C1 segment of cervical spinal cord (tissue), 14 donors: ENCODE measurements at places on chromosomes 3 and 15.

- no peak for DNase-seq
Measured at GRCh38 chr3:182259579-182259978, 533.7 kb upstream of the ATP11B start.

DNA sequence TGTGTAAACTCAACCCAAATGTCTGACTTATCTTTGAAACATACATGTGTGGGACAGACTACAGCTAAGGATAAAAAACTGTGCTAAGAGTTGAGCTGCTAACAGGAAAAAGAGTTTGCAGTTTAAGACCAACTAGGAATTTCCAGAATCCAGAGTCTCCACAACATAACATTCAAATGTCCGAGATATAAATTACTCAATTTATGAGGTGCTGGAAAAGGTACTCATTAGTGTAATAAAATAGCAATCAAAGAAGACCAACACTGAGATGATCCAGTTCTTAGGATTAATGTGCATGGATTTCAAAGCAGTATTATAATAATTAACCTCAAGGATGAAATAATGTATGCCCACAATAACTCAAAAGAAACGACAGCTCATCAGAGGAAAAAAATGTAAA lies 426.5 kb upstream of the KCNMB2 start:
- DNase-seq, result no peak

- DNase-seq, result no peak
Measured at GRCh38 chr3:150531775-150532174, 14.5 kb downstream of the SERP1 start.

DNA sequence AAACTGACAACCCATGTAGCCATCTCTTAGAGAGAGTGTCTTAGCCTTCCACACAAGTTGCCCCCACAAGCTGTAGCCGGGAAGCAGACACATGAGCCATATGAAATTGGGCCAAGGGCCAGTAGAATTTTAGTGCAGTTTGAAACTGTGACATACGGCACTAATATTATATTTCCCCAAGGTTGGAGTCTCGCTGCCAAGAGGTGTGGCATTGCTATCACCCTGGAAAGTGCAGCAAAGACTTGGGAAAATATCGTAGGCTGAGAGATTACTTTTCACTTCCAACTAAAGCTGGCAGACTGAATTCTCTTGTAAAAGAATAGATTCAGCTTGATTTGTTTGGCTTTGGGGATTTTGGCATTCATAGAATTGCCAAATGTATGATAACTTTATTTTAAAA lies 89.2 kb downstream of the ECT2 start:
- no peak for DNase-seq

- DNase-seq, result no peak
Measured at GRCh38 chr15:74192751-74193150, 9.8 kb downstream of the STRA6 start.

DNA sequence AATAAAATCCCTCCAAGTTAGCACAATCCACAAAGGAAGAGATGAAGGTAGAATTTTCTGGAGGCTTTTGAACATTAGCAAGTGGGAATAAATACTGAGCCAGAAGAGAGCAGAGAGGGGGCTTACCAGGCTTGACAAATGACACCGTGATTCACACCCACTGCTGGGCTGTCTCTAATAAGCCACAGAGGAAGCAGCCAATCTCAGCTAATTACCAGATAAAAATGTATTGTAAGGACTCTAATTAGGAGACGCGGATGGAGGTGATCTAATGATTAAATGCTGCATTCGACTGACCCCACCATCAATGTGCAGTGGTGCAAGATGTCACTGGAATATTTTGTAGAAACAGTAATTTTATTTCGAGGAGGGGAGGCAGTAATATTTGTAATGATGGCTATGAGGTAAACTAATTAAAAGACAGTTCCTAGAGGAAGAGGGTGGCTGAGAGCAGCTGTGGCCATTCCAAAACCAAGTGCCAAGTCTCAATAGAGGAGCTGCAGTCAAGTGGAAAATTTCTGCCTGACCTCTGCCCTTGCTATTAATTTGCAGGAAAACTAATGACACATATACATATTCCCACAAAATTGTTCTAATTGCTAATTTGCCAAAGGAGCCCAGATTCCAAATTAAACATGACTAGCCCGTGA lies 602.2 kb downstream of the FOXP1 start:
- no peak for DNase-seq

GRCh38 chr3:156577736-156578135 lies 22.8 kb upstream of the SSR3 start:
- no peak for DNase-seq
